Iris pigment epithelial cell (primary cell): ENCODE measurements at places on chromosomes 4 and X.

GRCh38 chrX:17846045-17846444 lies 15.1 kb downstream of the RAI2 start:
- no peak for DNase-seq

DNA sequence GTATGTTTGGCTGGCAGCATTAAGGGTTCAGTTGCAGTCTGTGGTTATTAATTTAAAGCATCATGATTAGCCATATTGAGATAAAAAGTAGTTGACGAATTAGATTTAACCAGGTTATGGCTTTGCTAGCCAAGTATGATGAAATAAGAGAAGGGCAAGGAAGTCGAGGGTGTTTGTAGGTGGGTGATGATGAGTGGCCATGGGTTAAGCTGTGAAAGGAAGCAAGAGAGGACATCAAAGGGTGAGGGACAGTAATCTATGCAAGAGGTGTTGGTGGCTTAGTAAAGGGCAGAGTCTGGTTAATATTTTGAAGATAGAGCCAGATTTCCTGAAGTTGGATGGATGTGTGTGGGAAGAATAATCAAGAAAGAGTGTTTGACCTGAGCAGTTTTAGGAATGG lies 44.5 kb downstream of the STIM2 start:
- DNase-seq: no peak

- no peak for DNase-seq
Observed at GRCh38 chr4:184046148-184046547, 141.0 kb downstream of the STOX2 start.

- DNase-seq: no peak
Observed at GRCh38 chr4:121411151-121411744, 30.4 kb upstream of the QRFPR start.

GRCh38 chr4:139460565-139460964 lies 6.6 kb downstream of the RAB33B start:
- no peak for DNase-seq

- no peak for DNase-seq
Observed at GRCh38 chrX:143429811-143430210, 87.5 kb downstream of the SPANXN3 start.

DNA sequence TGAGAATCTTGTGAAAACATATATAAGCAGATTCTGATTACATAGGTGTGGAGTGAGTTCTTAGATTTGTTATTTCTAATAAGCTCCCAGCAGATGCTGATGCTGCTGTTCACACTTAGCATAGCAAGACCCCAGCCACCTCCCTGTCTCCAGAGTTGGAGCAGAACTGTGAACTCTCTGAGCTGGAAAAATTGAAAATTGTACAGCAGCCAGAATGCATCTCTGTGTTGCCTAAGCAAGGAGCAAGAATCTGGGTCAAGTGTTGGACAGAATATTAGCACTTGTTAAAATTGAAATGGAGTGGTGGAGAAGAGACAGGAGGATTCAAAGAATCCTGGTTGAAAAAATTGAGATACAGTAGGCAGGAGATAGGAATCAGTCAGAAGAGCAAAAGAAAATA lies 146.6 kb upstream of the FAM47C start:
- no peak for DNase-seq

DNA sequence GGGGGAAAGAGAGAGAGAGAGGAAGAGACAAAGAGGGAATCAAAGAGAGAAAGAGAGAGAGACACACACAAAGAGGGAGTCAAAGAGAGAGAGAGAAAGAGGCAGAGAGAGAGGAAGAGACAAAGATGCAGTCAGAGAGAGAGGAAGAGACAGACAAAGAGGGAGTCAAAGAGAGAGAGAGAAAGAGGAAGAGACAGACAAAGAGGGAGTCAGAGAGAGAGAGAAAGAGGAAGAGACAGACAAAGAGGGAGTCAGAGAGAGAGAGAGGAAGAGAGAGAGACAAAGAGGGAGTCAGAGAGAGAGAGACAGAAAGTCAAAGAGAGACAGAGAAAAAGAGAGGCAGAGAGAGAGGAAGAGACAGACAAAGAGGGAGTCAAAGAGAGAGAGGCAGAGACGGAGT lies 45.5 kb downstream of the MAGEA9 start:
- no peak for DNase-seq

GRCh38 chr4:15690020-15690809 lies 8.6 kb downstream of the FAM200B start:
- peak; percentile 92 for DNase-seq

GRCh38 chrX:35664833-35665232 lies 133.3 kb upstream of the MAGEB16 start:
- DNase-seq: no peak

DNA sequence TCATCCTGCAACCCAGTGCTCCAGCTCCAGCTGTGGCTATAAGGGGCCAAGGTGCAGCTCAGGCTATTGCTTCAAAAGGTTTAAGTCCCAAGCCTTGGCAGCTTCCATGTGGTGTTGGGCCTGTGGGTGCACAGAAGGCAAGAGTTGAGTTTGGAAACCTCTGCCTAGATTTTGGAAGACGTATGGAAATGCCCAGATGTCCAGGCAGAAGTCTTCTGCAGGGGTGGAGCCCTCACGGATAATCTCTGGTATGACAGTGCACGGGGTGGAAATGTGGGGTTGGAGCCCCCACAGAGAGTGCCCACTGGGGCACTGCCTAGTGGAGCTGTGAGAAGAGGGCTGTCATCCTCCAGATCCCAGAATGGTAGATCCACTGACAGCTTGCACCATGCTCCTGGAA lies 44.5 kb downstream of the CYTL1 start:
- no peak for DNase-seq

GRCh38 chr4:181173046-181173445 lies 1070.2 kb upstream of the TENM3 start:
- DNase-seq: no peak

DNA sequence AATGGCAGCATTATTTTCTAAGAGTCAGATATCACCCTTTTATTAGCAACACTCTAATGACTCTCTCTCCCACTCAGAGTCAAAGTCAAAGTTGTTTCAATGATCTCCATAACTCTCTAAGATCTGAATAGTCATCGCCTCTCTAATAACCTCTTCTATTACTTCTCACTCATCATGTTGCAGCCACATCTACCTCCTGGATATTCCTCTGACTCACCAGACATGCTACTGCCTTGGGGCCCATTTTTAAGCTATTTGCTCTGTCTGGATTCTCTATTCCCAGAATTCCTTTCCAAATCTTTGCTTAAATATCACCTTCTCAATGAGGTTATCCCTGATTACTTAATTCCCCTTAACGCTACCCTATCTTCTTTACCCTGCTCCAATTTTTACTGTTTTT lies 391.8 kb upstream of the MAGEB16 start:
- DNase-seq: no peak

GRCh38 chr4:1192493-1193205 lies 20.3 kb upstream of the SPON2 start:
- peak; percentile 44 for DNase-seq

DNA sequence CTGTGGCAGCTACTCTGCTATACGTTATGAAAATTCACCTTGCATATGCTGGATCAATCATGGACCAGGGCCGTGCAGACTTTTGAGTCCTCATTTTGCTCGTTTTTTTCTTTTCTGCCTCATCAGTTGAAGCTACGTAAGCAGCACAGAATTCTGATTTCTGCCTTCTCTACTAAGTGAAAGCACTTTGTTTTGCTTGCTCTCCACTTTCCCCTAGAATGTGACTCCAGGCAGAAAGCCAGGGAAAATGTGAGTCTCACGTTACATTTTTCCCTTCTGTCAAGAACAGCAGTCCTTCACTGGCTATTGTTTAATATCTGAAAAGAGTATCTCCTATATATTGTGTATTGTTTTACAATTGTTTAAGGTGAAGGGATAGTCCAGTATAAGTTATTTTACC lies 1840.1 kb downstream of the PCDH7 start:
- peak; percentile 50 for DNase-seq

GRCh38 chr4:141020801-141021261 lies 112.4 kb downstream of the RNF150 start:
- peak; percentile 67 for DNase-seq

DNA sequence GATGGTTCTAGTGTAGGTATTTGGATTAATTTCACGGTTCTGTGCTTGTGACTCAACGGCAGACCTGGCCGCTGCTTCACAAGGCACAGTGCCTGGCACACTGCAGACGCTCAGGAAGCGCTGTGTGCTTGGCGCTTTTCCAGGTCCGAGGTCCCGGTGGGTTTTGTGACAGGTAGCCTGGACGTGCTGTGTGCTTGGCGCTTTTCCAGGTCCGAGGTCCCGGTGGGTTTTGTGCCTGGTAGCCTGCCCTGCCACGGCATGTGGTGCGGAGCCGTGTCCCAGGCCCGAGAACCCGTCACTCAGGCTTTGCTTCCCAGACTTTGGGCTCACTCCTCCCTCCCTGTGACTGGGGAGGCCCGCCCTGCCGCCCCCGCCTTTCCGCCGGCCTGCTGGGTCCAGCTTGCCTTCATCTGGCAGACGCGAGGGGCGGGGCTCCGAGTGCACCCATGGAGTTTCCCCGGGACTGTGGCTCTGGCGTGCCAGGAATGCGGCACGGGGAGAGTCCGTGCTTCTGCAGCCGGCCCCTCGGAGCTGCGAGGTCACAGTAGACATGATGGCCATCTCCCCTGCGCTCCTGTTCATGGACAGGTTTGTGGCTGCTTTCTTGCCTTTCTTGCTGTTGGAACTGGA lies 44.2 kb downstream of the TBC1D14 start:
- peak; percentile 74 for DNase-seq

DNA sequence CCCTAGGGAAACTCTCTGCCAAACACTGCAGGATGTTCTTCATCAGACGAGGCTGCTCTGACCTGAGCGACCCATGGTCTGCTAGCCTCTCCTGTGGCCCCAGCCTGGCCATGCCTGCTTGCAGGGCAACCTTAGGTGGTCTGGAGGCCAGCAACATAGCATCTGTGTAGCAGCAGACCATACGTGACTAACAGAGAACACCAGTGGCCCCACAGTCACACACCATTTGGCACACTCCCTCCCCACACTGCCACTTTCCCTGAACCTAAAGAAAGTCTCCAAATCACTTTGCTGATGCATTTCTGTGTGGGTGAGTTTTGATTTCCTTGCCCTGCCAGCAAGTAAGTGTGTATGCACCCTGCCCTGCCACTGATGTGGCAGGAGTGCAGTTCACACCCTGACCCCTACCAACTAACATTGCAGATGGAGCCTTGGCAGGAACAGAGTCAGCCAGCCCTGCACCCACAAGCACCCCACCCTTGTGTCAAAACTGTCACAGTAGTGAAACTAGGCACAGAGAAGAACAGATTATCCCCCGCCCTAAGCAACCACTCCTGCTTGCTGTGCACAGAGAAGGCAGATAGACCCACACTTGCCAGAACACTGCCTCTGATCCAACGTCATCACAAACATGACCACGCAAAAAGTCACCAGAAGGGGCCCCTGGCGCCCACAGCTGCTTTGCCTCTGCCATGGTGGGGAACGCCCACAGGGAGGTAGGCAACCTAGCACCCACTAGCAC lies 249.1 kb downstream of the SPIN4 start:
- no peak for DNase-seq

GRCh38 chrX:101078716-101079598 lies at the start of gene TMEM35A:
Gene TMEM35A, plus strand, starts transcription at chrX:101078879. Its CDS starts 124 bp downstream, at chrX:101079003.
- DNase-seq: peak; percentile 36

GRCh38 chr4:169810325-169811323 lies 52.9 kb upstream of the HPF1 start:
- peak; percentile 82 for DNase-seq

DNA sequence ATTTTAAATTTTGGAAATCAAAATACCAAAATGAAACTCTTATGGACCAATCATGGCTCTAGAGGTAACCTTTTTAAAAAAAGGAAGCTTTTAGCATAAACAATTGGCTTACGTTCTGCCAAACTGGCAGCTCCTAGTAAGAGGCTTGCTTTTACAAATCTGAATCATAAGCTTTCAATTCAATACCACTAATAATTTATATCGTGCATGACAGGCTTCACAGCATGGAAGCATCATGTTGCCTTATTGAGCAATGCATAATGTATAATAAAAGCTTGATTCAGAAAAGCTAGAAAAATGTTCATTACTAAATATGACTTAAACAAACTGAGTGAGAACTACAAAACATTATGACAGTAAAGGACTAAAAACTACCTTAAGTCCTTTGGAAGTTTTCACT lies 280.9 kb downstream of the IQCM start:
- peak; percentile 1 for DNase-seq

GRCh38 chr4:134126955-134127354 lies 74.6 kb downstream of the PABPC4L start:
- no peak for DNase-seq

DNA sequence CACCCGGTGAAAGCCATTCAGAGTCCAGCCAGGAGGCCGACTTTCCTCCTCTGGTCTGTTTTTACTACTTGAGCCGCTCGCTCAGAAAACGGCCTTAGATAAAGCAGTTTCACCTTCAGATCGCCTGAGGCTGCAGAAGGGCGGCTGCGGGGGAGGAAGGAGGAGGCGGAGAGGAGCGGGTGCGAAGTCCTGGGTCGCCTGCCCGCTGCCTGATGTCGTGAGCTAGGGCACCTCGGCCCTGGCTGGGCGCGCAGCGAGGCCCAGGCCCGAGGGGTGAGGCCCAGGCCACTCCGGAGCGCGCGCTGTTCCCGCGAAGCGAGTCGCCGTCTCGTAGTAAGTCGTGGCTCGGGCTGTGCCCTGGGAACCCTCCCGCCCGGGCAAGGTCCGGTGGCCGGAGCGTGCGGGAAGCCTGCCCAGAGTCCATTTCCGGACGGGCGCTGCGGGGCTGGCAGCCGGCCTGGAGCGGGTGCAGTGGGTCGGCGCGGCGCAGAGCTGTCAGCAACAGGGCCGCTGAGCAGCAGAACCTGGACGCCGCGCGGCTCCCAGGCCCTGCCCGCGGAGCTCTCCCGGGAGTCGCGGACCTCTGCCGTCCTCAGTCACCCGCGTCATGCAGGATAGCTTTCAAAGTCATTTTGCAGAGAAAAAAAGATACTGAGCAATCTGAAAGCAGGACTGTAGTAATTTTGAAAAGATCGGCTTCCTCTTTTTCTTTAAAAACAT lies 18.6 kb downstream of the TRIM2 start:
- peak; percentile 59 for DNase-seq

DNA sequence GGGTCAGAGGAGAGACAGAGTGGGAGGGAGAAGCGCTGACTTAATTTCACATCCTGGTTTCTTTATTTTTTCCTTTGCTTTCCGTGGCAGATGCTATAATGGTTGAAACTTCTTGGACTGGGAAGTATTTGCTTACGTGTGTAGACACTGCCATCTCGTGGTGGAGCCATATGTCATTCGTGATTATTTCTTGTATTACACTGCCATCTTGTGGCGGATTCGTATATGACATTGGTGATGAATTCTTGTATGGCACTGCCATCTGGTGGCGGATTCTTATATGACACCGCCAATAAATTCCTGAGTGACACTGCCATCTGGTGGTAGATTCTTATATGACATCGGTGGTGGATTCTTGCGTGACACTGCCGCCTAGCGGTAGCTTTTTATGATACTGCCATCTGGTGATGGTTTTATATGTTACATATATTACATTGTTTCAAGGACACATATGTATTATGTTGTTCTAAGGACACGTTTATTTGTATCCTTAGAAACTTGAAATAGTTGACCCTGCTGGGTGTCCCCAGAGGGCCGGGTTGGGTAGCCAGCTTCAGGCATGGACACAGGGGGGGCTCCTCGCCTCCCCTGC lies 37.3 kb upstream of the CLCN4 start:
- DNase-seq: peak; percentile 83

DNA sequence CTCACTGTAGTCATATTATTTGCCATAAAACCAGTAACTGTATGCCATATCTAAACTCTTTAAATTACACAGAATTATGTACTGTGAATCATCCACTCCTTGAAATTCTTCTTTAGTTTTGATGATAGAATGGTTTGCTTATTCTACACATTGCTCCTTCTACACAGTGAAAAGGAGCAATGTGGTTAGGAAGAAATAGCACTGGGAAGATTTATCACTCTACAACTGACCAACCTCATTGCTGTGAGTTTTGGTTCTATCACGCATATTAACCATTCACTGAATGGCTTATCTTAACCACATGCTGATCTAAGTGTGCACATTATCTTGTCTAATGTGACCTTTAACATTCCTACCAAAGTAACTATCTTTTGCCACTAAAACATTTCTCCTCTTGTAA lies 415.7 kb upstream of the NDST4 start:
- DNase-seq: no peak
